ENCODE measurements at places on chromosomes 16 and 17.
A peak's percentile ranks its signal among the peaks of the same experiment; 100 is the strongest.

DNA sequence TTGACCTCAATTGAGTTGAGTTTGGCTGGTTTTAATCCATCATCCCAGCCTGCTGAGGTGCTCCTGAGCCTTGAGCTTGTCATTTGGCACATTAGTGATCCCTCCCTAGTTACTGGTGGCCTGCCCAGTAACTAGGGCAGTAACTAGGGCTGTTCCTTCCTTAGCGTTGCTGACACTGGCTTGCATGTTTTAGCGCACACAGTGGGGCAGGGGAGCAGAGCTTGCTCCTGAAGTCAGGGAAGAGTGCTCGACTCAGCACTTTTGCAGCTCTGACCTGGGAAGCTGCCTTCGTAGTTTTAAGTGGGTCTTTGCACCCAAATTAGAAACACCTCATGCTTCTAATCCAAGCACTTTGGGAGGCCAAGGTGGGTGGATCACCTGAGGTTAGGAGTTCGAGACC, 15.7 kb downstream of the CCDC42 start:
- no peak for DNase-seq

GRCh38 chr17:19660219-19660870, 11.8 kb downstream of the ALDH3A2 start:
- DNase-seq, result no peak

- no peak for DNase-seq
Observed at GRCh38 chr17:63078707-63079106, 112.7 kb downstream of the TANC2 start.

- no peak for DNase-seq
Observed at GRCh38 chr17:30558686-30559545, 81.7 kb downstream of the GOSR1 start.

GRCh38 chr16:65618333-65618732, 496.5 kb upstream of the CDH11 start:
- no peak for DNase-seq

DNA sequence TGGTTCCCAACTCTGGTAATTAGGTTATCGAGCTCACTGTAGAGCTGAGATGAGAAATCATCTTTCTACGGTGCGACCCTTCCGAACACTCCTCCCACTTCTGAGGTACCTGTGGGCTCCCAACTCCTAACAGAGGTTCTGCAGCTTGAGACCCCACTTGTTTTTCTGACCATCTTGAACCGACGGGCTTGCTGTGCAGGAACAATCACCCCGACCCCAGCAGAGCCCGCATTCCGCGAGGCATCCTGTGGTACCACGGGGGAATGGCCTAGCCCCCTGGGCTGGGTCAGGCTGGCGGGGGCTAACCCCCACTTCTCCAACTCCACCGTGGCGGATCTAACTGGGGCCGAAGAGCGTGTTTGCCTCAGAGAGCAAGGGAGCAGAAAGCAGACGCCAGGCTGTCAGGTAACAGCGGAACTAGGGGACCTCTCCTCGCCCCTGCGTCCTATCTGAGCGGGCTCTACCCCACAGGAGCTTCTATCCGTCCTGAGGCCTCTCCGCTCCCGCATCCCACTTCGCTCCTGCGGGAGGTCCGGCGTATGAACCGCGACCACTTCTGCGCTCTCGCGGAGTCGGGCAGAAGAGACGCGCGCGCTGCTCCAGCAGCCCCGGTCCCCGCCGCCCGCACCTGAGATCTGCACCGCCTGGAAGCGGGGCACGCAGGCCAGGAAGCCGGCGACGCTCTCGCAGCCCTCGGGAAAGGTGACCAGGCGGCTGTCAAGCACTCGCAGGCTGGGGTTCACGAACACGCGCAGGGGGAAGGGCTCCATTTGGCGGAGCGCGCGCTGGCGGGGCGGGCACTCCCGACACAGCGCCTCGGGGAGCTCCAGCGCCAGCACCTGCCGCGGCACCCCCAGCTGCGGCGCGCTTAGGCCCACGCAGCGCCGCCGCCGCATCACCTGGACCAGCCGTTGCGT, 761 bp downstream of the PDF start:
- peak; percentile 68 for DNase-seq

GRCh38 chr16:22250522-22250921, 44.4 kb downstream of the EEF2K start:
- DNase-seq, result no peak

GRCh38 chr17:7889166-7889955, 772 bp downstream of the CHD3 start:
- DNase-seq, result peak; percentile 99

DNA sequence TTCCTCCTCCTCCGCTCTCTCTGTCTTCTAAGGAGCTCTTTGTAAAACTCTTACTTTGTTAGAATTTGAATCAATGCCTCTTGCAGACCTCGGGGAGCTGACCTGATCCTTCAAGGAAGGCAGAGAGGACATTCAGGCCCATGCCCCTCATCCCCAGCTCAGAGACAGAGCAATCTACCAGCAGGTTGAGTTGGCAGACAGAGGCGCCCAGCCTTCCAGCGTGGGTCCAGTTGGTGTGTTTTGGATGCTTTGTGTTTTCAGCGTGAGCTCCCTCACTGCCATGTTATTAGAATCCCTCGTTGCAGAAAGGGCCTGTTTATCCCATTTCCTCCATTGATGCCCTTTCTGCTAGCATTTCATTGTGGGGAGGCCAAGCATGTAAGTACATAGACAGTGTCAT, 167.1 kb downstream of the CMIP start:
- DNase-seq, result no peak

DNA sequence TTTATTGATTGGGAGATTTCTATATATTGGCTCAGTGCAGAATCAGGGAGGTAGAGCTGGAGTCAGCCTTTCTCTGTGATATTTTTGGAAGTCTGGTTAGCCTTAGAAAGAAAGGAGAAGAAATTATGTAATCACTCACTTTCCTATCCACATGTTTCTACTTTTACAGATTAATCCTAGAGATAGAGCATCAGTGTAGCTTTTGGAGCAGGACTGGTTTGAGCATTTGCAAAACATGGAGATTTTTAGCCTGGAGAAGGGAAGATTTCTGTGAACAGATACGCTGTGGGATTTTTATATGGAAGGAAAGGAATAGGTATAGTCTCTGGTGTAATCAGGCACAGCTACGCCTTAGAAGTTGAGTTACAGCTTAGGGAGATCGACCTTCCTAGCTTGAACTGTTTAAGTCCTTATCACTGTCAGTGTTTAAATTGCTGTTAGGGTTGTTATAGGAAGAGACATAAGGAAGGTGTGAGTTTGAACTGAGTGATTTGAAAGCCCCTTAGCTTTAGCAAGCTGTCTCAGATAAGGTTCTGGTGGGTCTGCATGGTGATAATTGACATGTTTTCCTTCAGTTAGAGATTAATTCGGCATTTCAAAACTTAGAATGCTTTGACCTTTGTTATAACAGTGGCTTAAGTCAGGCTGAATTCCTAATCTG, 20.5 kb downstream of the METTL9 start:
- DNase-seq, result no peak

GRCh38 chr17:75553295-75554110, 28.0 kb downstream of the LLGL2 start:
- DNase-seq, result no peak

DNA sequence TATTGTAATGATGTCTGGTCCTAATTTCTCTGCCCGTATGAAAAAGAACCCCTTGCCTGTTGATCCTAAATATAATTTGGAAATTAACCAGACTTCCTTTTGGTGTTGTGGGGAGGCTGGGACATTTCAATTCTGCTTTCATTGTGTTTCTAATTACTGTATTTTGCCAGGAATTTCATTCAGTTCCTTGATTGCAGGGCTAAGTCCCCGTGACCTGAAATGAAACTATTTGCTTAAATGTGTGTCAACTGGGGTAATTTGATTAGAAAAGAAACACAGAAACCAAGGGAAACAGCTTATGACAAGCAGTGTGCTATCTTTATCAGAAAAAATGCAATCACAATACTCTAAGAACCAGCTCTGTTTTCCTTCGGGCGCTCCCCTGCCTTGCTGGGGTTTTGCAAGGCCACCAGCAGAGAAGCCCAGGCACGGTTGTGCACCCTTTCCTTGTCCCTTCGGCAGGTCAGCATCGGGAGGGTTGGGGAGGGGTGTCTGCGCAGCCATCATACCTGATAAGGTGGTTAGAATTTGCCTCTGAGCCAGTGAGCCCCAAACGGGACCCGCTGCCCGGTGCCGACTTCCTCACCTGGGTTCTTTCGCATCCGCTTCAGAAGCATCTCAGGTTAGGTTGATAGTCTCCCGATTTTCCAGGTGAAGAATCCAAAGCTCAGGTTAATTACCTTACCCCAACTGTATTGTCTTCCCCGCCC, 19.4 kb downstream of the KLHL36 start:
- DNase-seq, result no peak

DNA sequence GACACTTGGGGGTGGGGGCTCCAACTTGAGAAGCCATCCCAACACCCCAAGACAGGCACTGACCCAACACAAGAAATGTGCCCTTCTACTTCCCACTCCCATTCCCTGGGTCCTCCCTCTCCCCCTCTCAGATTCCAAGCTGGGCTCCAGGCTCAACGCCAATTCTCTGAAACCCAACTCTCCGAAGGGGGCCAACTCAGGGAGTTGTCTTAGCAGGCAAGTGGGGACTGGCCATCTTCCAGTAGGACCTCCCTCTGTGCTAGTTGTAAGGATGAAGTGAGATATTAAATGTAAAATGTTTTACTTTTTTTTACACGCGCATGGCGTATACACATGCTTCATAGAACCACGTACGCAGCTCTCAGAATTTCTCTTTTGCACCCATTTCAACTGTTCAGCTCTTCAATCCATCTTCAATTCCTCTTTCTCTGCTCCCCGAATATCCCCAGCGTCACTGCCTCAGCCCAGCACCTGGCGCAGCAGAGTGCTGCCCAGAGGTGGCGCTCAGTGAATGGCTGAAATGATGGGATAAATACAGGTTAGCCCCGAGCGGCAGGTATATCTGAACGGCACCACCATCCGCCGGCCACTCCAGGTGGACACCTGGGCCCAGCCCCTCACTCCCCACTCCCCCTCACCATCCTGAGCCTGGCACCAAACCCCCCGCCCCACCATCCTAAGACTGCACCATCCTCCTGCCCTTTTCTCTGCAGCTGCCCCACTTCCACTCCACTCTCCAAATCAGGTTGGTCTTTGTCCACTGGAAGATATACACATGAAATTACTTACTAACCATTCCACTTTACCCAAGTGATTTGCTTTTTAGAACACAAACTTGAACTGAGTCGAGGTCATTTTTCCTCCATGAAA, 43.9 kb upstream of the TNRC6C start:
- DNase-seq, result peak; percentile 29

- DNase-seq, result peak; percentile 55
Observed at GRCh38 chr17:206941-207560, 25.6 kb upstream of the DOC2B start.

- DNase-seq, result peak; percentile 26
Observed at GRCh38 chr17:34465789-34466188, 102.8 kb upstream of the CCL1 start.

DNA sequence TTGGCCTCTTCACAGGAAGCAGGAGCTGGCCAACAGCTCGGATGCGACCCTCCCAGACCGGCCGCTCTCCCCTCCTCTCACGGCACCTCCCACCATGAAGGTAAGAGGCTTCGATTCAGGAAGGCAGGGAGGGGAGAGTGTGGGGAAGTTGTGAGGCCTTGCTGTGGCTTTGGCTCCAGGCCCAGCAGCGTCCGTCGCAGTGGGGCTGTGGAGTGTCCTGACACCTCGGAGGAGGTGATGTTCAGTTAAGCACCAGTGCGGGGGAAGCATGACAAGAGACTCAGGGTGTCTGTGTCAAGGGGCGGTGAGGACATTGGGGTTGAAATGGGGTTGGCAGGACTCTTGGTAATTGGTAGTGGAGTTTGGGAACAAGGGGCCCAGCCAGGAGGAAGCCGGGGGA, 109.0 kb downstream of the RAP1GAP2 start:
- DNase-seq, result no peak

DNA sequence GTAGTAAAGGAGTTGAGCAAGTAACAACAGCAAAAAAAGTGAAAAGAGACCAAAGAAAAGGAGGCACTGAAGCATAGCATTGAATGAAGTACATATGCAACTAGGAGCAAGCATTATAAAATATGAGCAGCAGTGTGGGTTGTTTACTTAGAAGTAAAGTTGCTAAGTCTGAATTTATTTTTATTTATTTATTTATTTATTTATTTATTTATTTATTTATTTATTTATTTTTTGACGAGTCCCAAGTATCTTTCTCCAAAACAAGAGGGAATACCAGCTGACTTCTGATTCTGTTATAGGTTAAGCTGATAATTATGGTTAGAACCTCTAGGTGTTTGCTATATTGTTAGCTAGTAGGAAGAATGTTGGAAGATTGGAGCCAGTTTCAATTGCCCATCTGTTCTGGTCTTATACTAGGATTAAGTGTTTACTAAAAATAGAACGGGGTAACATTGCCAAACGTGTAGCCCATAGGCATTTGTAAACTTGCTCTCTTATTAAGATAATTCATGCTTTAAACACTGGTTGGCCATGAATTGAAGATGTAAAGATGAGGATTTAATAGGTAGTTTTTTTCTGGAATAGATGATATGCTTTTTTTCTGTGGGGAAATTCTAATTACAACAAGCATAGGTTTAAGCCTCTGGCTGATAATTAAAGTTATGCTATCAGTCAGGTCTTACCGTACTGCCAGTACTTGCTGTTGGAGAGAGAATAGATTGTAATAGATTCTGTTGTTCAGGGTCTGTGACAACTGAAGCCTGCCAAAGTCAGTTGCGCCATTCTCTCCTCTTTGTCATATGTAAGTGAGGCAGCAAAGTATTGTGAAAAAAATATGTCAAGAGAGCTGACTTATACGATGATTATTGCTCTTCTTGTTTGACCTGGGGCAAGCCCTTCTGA, 66.7 kb downstream of the PPM1E start:
- DNase-seq, result no peak

DNA sequence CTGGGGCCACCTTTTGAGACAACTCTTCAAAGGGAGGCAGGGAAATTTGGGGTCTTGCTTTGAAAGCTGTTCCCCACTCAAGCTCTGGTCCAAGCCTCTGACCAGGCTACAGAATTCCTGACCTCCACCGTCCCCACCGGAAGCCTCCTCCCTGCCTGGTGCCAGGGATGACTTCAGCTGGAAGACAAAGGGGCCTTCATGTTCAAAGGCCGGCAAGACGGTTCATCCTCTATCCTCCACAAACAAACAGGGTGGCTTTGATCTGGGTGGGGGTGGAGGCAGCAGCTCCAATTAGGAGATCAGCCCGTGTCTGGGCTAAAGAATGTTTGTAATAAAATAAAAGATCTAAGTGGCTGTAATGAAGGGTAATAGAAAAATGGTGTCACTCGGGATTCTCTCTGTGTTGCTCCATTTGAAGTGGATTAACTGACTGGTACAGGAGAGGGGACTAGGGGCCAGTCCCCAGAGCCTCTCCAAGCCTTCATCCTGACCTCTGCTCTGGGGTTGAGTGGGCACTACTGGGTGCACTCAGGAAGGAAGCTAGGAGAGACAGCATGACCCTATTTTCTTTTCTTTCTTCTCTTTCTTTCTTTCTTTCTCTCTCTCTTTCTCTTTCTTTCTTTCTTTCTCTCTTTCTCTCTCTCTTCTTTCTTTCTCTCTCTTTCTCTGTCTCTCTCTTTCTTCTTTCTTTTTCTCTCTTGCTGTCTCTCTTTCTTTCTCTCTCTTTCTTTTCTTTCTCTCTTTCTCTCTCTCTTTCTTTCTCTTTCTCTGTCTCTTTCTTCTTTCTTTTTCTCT, 27.5 kb upstream of the NKD1 start:
- DNase-seq, result peak; percentile 18

Measured in sigmoid colon (tissue), 7 donors.